ENCODE measurements at places on chromosomes 16 and 17. TPM values are rescaled to one million over a fixed set of nuclear protein-coding genes. Genes with fewer than 3 reads are reported as not detected.

Gene CDH13
- total RNA-seq = 4.9 TPM

Gene TMEM98
- total RNA-seq = 175 TPM

Gene KRTAP4-5
- total RNA-seq = not detected

Gene PIGS
- 88.5 TPM for total RNA-seq

Gene CRHR1
- not detected for total RNA-seq

Gene MT1E
- 343 TPM for total RNA-seq

Gene TBC1D3
- not detected for total RNA-seq

Gene ABCA9
- total RNA-seq = 3.6 TPM

Gene MAPT
- total RNA-seq = 61.5 TPM

Gene P2RX5
- 2.2 TPM for total RNA-seq

Gene PPP1R27
- total RNA-seq = not detected

Gene CA7
- total RNA-seq = 253 TPM

Gene NACA2
- not detected for total RNA-seq

Gene KRTAP4-9
- total RNA-seq = not detected

Gene HIGD1B
- total RNA-seq = not detected

Gene CWC25
- 26.5 TPM for total RNA-seq

Gene SSTR5
- not detected for total RNA-seq

Data from mucosa of descending colon (tissue), 3 donors.